ENCODE measurements at places on chromosomes 7 and 10. TPM values are rescaled to one million over a fixed set of nuclear protein-coding genes. Genes with fewer than 3 reads are reported as not detected.

DNA sequence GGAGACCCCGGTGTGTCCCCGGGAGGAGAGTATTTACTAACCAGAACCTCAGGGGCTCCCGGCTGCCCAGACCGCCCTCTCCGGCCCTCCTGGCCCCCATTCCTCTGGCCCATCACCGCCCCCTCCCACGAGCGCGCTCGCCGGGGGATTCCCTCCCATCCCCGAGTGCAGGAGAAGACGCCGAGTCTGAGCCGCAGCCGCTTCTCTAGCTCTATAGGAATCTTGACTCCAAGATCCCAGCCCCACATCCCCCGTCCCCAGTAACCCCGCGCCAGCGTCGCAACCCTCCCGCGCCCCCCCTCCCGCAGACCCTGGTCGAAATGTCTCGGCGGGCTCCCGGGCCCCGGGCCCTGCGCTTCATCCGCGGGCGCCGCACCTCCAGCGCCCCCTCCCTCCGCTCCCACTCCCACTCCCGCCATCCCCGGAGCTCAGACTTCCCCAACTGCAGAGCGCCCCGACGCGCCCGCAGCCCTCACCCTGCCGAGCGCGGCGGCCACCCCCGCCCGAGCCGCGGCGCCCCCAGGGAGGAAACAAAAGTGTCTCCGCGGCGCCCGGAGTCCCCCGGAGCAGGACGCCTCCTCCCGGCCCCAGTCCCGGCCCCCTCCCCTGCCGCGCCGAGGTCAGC, 541 bp downstream of the ELMO1 start:
- DNase-seq: no peak

DNA sequence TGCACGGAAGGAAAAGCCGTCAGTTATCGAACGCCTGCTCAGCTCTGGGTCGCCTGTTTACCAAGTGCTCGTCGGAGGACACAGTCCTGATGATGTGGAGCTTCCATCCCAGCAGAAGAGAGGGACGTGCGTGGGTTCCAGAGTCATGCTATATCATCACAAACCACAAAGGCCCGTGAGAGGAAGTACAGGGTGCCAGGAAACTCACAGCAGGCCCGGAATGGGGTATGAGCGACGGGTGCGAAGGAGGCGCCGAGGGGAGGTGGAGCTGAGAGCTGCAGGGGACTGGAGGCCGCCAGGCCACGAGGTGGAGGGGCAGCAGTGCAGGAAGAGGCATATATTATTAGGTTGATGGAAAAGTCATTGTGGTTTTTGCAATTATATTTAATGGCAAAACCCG, 102.5 kb downstream of the ACTR3B start:
- DNase-seq: no peak

DNA sequence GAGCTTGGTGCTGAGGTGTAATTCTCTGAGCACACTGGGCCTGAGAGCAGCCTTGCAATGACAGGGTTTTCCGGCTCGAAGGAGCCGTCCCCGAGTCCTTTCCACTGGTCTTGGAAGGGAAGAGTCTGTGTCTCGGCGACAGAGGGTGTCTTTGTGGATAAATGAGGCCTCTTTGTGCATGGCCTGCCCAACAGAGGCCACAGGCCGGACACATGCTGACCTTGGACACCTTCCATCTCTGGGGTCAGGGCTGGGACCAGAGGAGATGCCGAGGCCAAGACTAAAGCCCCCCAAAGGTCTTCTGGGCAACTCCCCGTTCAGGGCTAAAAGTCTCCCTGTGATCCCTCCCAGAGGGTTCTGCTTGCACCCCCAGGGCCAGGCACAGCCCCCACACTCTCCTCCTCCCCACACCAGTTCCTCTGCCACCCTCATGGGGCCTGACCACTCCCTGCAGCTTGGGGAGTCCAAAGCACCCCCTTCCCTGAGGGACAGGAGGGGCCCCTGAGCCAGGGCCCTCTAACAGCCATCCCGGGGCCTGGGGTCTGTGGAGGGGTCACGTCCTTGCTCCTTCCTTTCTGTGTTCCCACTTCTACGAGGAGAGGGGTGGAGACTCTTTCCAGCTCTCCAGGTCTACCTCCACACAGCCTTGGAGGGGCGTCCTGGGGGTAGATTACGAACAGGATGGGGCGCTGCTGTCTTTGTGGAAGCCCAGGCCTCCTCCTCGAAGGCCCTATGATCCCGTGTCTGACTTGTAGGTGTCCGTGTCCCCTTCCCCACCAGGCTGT, 130.6 kb upstream of the FAM20C start:
- DNase-seq: no peak

- no peak for DNase-seq
Measured at GRCh38 chr10:24408365-24408764, 199.4 kb downstream of the KIAA1217 start.

GRCh38 chr10:60536529-60537114, 146.9 kb upstream of the ANK3 start:
- no peak for DNase-seq

- DNase-seq: no peak
Measured at GRCh38 chr10:62258926-62259325, 9.7 kb downstream of the RTKN2 start.

DNA sequence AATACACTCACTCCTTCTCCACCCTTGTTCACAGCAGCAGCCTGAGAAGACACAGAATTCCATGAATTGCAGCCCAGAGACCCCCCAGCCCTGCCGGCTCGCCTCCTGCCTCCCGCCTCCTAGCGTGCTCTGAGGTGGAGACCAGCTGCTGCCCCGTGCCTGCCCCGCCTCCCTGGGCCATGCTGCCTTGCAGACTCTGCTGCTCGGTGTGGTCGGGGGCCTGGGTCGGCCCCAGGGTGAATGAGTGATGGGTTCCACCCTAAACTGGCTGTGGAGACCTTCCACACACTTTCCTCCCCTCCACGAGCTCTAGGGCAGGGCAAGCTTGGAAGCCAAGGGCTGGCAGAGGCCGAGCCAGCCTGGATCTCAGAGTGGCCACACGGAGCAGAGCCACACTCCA, 479.3 kb downstream of the DNAJB6 start:
- no peak for DNase-seq

DNA sequence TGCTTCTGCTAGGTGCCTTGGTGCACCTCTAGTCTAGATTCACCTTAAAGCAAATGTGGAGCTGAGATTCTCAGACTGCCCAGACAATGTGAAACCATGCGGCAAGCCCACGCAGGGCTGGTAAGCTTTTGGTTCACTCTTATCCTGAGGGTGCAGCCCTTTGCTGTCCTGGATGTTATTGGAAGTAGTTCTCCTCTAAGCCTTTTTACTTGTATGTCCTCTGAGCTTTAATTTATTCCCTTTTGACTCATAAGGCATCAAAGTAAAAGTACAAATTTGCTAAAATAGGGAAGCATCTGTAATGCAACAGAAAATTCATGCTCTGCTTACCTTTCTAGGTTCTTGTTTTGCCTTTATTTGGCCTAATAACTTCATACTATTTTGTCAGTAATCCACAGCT, 186.8 kb downstream of the MACC1 start:
- DNase-seq: no peak

DNA sequence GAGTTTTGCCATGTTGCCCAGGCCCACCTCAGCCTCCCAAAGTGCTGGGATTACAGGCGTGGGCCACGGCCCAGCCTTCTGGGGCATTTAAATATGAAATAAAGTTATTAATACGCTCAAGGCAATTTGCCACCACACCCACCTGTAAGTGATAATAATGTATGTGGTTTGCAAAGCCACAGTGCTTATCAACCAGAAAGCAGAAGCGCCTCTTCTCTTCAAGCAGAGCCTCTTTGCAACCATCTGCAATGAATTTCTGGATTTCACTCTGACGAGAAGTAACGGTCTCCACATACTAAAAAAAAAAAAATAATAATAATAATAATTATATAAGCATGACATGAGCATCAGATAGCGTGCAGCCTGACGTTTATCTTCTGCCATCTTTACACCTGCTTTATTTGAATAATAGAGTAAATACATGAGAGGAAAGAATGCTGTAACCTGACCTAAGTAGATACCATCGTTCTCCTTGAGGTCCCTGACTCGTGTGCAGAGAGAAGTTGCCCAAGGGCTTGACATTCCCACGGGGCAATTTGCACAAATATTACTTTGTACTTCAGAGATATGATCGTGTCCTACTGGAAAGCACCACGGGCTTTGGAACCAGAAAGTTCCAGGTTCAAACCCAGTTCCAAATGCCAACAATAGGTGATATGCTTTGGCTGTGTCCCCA, 34.0 kb downstream of the BRI3 start:
- DNase-seq: no peak

Gene CLDN4
- 0.40 TPM for polyA plus RNA-seq

- DNase-seq: peak; percentile 8
Measured at GRCh38 chr7:129530795-129531391, 28.6 kb downstream of the SMKR1 start.

Gene SPDYE1
- not detected for polyA plus RNA-seq

DNA sequence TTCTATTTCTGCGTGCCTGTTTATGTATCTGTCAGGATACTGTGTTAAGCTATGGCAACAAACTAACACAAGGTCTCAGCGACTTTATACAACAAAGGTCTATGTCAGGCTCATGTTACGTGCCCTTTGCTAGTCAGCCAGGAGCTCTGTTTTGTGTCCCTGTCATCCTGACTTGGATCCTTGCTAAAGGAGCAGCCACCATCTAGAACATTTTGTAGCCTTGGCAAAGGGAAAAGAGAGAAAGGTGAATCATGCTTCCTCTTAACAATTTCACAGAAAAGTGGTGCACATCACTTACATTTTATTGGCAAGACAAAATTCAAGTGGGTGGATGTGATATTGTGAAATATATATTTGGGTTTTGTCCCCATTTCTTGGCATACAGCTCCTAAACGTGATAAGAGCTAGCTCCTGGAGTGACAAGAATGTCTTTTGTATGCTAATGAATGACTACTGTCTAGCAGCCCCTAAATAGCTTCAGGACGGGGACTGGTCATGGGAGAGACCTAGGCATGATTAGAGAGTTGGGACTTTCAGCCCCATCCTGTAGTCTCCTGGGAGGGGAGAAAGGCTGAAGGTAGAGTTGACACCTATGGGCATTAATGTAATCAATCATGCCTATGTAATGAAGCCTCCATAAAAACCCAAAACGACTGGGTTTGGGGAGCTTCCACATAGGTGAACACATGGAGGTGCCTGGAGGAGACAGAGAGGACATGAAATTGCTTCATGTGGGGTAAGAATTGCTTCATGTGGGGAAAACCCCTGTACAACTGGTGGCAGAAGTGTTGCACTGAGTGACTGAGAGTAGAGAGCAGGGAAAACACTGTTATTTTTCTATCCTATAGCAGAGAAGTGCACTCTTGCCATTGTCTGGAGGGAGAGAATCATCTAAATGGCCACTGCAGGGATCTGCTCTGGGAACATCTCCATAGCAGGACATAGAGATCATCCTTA, 33.0 kb downstream of the MRPL32 start:
- DNase-seq: no peak

DNA sequence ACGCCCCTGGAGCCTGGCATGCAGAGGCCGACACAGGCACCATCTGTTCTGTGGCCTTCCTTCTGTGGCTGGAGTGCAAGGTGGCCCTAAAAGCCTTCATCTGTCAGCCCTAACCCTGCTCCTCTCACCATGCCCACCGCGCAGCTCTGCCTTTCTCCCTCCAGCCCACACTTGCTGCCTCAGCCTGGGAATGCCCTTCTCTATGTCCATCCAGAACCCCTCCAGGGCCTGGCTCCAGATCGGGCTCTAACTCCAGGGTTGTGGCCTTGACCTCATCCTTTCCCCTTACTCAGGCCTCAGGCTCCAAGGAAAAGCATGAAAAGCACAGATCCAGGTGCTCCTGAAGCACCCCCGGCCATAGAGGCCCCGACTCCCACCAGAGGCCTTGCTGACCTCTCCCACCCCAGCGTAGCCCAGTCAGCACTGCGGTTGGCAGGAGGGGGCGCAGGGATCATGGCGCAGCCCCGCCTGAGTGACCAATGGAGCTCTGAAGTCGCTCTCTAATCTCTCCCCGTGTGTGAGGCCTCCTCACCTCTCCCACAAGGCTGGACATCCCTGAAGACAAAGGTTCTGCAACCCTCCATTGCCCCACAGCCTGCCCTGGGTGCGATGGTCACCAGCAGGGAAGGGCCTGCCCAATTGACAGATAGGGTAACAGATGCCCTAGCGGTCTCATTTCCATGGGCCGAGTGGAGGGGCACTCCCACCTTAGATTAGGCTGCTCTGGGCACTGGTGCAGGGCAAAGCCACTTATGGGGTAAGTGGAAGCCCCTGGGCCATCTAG, 9.2 kb downstream of the ZCCHC24 start:
- DNase-seq: no peak

Gene CYP3A4
- not detected for polyA plus RNA-seq

Gene GARIN1A
- polyA plus RNA-seq: not detected

- no peak for DNase-seq
Measured at GRCh38 chr7:137996386-137996851, 5.5 kb downstream of the CREB3L2 start.

DNA sequence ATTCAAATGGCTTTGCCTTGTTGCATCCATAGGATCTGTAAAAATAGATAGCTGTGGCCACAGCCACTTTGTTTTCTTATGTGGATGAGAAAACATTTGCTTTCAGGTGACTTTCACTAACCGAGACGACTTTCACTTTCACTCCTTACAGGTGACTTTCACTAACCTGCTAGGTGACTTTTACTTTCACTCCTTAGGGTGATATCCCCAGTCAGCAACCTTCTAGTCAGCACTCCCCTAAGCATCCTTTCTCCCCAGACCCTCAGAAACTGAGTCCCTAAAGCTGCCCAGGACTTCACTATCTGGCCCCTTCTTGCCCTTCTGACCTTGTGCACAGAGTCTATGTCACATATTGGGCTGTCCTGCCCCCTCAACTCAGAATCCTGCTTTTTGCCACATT, 177.5 kb downstream of the RELN start:
- no peak for DNase-seq

- no peak for DNase-seq
Measured at GRCh38 chr10:23069019-23069815, 26.2 kb upstream of the MSRB2 start.

Gene ASAH2
- polyA plus RNA-seq: 0.78 TPM

Gene CALD1
- 176 TPM for polyA plus RNA-seq

GRCh38 chr10:109679478-109679877, 243.8 kb downstream of the XPNPEP1 start:
- DNase-seq: no peak

Gene ENO4
- not detected for polyA plus RNA-seq

DNA sequence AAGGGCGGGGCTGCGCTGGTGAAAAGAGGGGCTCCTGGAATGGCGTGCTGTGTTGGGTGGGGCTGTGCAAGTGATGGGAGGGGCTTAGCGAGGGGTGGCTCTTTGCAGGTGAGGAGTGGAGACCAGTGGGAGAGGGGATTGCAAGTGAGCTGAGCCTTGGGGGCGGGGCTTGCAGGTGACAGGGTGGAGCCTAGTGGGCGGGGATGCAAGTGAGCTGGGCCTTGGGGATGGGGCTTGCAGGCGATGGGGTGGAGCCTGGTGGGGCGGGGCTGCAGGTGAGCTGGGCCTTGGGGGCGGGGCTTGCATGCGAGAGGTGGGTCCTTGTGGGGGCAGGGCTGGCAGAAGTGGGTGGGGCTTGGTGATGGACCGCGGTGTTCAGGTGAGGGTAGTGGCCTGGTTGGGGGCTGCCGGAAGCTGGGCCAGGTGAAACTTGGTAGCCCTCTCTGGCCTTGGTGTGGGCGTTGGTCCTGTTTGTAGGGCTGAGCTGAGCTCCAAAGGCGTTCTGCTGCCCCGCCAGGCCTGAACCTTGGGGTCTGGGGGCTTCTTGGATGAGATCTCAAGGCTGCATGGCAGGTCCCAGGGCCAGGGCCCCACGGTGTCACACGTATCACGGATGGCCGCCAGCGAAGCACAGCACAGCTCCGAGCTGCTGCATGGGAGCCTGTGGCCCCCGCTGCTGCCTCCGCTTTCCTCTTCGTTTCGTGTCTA, 743 bp upstream of the PITRM1 start:
- no peak for DNase-seq

Gene CPVL
- polyA plus RNA-seq: 28.4 TPM

Gene PLPP4
- polyA plus RNA-seq: 0.57 TPM

- no peak for DNase-seq
Measured at GRCh38 chr7:77276120-77276519, 76.5 kb upstream of the FGL2 start.

Gene CYP2C19
- not detected for polyA plus RNA-seq

Data from muscle of arm (tissue), 14 donors.